NB4 (cell line): ENCODE measurements at places on chromosomes 4 and X.

DNA sequence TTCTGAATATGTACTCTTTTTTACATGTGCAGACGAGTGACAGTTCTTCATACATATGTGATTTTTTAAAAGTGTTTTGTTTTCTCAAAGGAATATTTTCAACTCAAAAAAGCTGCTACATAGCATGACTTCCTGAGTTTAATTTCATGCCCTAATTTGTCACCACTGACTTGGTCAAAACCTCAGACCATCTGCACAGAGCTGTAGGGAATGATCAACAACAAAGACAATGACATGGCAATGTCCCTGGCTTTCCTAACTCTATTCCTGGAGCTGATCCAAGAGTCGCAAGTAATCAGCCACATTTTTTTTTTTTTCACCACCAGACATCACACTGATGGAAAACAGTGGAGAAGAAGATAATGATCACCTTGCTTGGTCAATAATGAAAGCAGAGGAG lies 97.7 kb downstream of the TMA16 start:
- DNase-seq, result no peak

DNA sequence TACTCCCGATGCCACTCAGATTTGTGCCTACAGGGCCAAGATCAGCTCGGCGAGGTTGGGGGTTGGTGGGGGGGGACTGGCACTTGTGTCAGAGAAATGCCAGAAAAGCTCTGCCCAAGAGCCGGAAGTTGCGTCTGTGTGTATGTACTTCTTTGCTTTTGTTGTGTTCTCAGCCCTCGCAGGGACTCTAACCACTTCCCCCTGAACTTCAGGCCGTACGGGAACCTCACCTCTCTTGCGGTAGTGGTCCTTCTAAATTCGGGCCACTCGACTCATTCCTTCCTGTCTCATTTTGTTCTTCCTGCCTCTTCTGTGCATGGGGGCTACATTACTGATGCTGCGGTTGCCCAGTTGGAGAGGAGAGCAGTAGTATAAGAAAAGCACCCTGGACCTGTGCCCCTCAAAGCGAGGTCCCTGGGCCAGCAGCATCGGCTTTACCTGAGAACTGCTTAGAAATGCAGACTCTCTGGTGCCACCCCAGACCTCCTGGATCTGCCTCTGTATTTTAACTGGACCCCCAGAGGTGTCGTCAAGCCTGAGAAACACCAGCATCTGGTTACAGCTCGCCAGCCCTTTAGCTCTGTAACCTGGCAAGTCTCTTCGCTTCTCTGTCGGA lies 146.3 kb upstream of the RPS6KA3 start:
- no peak for DNase-seq

- no peak for DNase-seq
Observed at GRCh38 chr4:148954011-148954749, 512.0 kb upstream of the NR3C2 start.

DNA sequence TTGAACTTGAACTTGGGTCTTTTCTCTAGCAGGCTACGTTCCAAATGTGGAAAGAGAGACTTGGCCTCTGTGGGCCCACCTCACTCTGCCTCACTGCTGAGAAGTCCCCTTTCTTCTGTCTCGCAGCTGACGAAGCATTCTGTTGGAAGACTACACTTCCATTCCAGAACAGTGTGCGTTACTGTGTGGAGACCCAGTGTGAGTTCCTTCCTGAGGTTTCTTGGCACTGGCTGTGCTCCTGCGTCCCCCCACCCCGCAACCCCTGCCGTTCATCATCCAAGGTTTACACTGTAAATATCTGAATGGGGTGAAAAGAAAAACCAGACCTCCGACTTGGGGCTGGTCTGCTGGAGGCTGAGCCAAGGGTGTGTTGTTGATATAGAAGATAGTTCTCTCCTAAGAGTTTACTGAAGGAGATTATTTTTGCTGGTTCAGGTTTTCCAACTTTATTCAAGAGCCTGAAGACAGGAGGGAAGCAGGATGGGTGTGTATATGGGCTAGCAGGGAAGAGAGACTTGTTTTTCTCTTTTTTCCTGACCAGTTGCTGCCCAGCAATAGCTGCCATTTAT lies 34.7 kb downstream of the NHSL2 start:
- DNase-seq, result no peak

GRCh38 chr4:3865986-3866812 lies 100.0 kb downstream of the ADRA2C start:
- no peak for DNase-seq

DNA sequence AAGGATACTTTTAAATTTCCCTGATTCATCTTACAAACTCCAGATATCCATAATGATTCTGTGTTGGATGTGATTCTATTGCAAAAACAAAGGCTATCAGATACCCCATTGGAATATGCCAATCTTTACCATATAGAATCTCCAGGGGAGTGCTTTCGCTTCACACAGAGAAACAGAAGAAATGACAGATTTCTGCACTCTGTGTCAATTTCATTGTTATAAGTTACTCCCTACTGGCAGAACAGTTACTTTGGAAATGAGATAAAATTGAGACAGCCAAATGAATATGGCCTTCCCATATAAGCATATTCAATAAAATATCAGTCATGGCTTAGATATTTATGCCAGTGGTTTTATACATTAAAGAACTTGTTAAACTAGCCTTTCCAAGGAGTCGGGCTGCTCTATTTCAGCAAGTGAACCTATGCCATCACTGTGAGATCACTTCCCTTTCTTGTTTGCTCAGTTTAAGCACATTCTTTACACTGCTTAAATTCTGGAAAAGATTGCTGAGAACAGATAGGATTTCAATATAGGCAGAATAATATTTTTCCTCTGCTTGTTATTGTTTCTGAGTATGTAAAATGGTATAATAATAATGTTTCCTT lies 127.5 kb upstream of the ANXA10 start:
- no peak for DNase-seq

DNA sequence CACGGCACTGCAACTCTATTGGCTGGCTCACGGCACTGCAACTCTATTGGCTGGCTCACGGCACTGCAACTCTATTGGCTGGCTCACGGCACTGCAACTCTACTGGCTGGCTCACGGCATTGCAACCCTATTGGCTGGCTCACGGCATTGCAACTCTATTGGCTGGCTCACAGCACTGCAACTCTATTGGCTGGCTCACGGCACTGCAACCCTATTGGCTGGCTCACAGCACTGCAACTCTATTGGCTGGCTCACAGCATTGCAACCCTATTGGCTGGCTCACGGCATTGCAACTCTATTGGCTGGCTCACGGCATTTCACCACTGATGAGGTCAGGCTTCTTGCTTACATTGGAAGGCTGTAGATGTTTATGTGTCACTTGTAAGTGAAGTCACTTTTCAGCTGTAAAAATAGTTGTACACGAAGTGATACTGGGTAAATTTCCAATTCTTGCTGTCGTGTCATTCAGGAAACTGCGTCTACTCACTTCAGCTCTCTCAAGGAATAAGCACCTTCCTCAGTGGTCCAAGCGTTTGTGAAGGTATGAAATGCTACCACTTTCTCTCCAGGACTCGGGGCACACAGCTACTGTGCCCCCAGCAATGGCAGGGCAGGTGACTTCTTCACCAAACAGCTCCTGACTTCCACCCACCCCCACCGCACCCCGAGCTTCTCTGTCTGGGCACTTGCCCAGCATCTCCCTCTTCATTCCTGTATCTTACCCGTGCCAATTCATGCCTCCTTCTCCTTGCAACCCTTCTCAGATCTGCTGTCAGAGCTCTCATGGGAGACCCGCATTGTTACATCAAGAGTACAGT lies 141.3 kb downstream of the AFAP1 start:
- DNase-seq, result peak; percentile 17

- DNase-seq, result no peak
Observed at GRCh38 chr4:1405254-1405635, 997 bp downstream of the NKX1-1 start.

DNA sequence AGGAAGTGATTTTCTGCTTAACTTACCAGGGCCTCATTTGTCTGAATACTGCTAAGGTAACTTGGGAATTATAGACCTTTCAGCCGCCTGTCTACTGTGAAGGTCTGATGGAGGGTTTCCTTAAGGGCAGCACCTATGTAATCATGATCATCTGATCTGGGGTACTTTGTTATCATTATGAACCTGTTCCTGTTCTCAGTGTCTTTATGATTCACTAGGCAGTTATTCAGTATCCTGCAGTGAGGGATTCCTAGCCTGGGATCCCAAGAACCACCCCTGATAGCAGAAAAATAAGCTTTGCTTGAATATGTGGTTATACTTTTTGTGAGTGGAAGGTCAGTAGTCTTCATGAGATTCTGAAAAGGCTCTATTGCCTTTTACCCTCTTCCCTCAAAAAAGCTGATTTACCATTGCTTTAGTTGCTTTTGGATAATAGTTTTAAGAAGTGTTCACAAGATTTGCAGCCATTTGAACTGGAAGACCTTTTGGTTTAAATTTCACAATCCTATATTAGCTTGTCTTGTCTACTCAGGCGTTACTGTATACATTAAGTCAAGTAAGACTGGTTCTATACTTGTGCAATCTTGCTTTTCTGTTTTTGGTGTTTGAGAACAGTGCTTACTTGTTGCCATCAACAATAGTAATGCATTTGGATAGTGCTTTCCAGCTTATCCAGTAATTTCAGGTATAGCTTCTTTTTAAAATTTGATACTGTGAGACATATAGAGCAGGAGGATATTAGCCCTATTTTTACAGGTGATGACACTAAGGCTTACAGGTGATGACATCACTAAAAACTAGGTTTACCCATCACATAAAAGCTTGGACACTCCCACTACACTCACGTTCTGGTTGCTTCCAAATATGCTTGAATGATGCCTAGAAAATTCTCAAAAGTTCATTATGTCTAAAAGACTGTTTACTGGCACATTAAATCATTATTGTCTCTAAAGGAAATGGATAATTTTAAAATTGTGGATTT lies 60.0 kb downstream of the FHIP1A start:
- DNase-seq, result no peak

DNA sequence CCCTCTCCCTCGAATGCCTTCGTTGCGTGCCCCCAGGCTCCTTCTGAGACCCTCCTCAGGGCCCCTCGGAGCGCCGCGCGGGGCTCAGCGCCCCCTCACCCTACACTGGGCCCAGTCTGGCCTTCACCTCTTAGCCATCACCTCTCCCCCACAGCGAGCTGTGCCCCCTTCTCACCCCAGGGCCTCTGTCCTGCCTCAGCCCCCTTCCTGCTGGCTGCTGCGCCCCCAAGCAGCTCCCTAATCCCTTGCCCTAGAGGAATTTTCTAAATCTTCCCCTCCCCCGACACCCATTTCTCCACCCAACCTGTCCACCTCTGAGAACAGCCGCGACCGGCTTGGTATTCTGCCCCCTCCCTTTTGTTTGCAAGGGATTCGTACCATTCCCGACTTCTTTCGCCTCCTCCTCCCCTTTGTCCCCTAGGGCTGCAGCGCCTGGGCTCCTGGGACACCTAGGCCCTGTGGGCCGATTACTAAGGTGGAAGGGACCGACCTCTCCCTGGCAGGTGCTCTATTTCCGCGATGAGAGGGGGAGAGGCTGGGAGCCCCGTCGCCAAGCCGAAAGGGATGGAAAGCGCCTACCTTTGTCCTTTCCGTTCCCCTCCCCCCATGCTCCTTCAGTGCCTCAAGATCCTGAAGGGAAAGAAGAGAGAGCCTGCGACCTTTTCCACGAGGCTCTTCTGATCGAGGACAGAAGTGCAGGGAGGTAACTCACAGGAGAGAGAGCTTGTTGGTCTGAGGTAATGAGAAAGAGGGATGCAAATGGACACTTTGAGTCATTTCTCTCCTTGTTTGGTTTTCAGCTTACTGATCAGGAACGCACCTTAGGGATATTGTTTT lies 10.9 kb downstream of the DLG3 start:
- no peak for DNase-seq

GRCh38 chr4:92634882-92635281 lies 331.1 kb downstream of the GRID2 start:
- DNase-seq, result no peak

GRCh38 chr4:157072002-157072401 lies 3.9 kb upstream of the GLRB start:
- no peak for DNase-seq
